ENCODE measurements at places on chromosomes 12 and 14.

- DNase-seq: no peak
These were observed 5.5 kb downstream of the NKX2-1 start for GRCh38 chr14:36514278-36515104.

GRCh38 chr14:72892879-72893635 is 844 bp downstream of the DPF3 start:
- no peak for DNase-seq

DNA sequence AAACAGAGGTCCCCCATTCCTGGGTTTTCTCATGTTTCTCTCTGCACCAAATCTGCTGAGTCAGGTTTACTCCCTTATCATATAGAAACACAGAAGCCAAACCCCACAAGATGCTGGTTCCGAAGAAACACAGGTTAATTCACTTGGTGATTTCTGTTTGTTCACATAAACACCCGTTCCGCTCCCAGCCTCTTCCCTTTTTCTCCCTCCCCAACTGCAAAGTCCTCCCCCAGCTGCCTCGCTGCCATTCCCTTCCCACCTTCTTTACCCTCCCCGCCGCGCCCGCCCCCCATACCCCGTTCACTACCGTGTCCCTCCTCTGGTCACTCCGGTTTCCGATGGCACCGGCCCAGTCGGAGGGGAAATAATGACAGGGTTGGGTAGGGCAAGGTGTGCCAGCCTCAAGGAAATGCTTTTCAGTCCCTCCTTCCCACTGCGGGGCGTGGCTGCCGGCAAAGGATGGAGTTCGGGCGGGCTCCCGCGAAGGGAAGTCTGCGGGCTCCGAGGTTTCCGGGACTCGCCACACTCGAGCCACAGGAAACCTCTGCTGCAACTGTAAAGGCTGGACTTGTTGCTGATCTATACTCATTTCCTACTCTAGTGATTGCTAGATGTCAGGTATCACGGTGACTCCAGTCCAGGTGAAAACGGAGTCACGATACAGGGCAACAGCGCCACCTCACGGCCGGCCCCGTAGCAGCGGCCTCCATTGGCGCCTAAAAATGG is at the start of gene STYK1:
Gene STYK1 (minus strand): TSS at position 394 of the 726 bp plus-strand sequence. CDS start 39,434 bp downstream, outside the sequence.
- peak; percentile 31 for DNase-seq

DNA sequence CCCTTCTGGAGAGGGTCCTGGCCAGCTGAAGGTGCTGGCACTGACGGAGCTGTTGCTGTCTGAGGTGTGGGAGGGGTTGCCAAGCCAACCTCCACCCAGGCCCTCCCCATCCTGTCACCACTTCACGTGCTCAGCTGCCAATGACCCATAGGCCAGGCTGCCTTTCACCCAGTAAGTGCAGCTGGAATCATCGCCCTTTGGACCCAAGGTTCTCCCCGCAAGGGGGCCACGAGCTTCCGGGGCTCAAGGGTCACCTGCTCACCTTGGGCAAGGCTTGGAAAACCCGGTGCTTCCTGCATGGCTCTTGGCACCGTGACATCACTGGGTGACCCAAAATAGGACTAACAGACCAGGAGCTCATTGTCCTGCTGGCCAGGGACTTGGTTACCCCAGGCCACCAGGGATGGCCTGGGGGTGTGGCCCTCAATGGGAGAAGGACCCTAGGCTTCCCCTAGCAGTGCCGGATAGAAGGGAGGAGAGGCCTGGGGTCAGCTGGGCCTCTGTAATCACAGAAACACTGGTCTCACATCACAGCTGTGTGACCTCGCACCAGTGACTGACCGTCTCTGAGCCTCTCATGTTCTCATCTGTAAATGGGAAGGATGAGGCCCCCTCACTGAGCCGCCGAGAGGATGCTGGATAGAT is 51.3 kb downstream of the CCDC85C start:
- no peak for DNase-seq

GRCh38 chr14:77406718-77407117 is 16.6 kb downstream of the NOXRED1 start:
- DNase-seq: no peak

DNA sequence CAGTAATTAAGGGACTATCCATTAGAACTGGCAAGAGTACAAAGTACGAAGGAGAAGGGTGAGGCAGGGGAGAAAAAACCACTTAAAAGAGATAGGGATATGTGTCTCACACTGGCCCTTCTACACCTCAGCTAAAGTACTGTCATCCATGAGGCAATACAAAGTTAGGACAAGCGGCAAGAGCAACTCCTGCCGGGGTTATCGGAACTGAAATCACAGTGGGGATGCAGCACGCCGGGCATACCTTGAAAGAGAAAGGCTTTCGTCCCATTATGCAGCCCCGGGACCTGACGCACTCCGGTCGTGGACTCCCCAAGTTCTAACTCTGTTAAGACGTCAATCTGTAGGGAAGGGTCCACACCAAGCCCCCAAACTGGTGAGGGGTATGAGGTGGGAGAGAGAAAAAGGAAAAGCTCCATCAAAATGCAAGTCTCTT is 1.1 kb downstream of the NELL2 start:
- DNase-seq: no peak

- no peak for DNase-seq
These were observed 91.2 kb upstream of the ATXN7L3B start for GRCh38 chr12:74446466-74446865.

DNA sequence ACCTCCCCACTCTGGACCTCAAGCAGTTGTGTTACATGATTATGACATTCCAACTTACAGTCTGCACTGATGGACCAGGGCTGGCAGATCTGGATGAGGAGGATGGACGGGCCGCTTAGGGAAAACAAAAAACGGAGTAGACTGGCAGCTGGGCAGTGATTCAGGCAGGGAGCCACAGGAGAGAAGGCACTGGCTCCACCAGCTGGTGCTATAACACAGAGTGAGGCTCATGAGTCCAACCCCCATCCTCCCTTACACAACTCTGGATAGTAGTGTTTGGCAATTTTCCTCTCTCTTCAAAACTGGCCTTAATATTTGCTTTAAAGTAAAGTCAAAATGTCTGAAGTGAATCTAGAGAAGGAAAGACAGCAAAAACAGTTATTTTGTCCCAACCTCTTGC is 9.7 kb upstream of the RIC8B start:
- no peak for DNase-seq

- no peak for DNase-seq
These were observed 117.7 kb downstream of the SPTSSA start for GRCh38 chr14:34344318-34344717.

GRCh38 chr12:120936197-120936596 is 32.0 kb upstream of the SPPL3 start:
- peak; percentile 36 for DNase-seq

- DNase-seq: no peak
These were observed 9.2 kb downstream of the PCBP2 start for GRCh38 chr12:53461059-53461458.

DNA sequence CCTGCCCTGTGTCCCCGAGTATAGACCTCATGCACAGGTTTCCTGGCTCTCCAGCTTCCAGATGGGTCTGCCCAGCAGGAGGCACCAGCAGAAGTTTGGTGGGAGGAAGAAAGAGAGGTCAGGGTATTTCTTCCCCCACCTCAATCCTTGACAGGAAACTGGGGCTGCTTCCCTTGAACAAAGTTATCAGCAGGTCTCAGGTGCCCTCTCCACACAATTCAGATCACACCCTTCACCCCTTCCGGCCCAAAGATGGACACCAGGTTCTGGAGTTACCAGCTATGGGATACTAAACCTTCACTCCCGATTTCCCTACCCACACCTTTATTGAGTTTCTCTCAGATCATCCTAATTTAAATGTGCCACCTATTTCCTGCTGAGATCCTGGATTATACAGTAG is 1.2 kb downstream of the SART3 start:
- DNase-seq: no peak

DNA sequence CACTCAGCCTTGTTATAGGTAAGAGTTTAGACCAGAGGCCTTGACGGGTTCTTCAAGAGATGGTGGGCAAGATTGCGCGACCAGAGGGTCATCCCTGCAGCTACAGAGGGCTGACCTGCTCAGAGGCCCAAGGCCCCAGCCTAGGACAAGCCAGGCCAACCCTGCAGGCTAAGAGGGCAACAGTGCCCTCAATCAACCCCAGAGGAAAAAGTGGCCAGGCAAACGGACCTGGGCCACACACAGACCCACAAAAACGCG is 1.3 kb downstream of the SSH1 start:
- DNase-seq: no peak

GRCh38 chr12:43501703-43502102 is 50.3 kb downstream of the ADAMTS20 start:
- DNase-seq: no peak

GRCh38 chr14:103562179-103562428 is 353 bp downstream of the BAG5 start:
- DNase-seq: no peak

DNA sequence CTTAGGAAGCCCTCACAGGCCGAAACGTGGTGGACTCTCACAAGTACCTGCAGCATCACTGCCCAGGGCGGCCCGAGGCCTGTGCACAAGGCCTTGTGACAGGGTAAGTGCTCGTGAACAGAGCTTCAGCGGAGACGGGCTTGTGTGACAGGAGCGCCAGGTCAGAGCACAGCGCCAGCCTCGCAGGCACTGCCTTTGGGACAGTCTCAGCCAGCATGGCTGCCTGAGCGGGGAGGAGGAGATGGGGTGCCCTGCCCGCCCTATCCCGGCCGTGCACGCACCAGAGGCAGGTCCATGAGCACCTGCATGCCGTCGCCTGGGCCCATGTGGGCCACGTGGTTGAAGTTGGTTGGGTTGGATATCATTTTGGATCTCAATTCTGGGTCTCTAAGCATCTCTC is 16.9 kb downstream of the AMN start:
- DNase-seq: no peak

DNA sequence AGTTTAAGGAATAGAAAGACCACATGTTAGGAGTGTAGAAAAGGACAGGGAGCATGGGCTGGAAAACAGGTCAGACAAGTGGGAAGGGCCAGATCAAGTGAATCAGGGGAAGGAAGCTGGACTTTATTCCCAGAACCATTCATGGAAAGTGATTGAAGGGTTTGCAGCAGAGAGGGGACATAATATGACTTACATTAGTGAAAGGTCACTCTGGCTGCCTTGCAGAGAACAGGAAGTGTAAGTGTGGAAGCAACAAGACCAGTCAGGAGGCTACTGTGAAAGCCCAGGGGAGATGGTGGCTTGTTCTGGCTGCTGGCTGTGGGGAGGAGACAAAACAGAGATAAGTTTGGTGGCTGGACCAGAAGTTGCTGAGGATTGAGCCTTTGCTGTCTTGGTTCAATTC is 69.1 kb downstream of the VCPKMT start:
- DNase-seq: peak; percentile 91

DNA sequence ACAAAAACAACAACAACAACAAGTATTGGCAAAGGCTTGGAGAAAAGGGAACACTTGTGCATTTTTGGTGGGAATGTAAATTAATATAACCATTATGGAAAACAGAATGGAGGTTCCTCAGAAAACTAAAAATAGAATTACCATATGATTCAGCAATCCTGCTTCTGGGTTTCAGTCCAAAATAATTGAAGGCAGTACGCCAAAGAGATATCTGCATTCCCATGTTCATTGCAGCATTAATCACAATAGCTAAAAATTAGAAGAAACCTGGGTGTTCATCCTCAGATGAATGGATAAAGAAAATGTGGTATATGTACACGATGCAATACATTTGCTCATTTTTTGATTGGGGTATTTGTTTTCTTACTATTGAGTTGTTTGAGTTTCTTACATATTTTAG is 813.0 kb downstream of the NRXN3 start:
- peak; percentile 53 for DNase-seq

DNA sequence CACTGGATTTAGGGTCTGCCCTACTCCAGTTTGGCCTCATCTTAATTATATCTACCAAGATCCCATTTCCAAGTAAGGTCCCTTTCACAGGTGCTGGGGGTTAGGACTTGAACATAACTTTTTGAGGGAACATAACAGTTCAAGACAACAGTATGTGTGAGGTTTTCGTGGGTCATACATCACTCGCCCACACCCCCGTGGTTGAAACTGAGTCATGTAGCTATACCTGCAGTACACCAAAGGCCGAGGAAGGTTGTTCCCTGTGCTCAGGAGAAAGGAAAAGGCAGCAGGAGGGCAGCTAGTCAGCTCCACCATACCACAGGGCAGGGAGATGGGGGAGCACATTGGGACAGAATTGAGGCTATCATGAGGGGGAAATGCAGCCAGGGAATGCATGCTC is 167.0 kb downstream of the PPM1H start:
- DNase-seq: no peak

GRCh38 chr12:79959484-79959883 is 24.6 kb upstream of the PPP1R12A start:
- DNase-seq: no peak

- no peak for DNase-seq
These were observed 92.1 kb downstream of the DNAH10 start for GRCh38 chr12:123854232-123854631.

DNA sequence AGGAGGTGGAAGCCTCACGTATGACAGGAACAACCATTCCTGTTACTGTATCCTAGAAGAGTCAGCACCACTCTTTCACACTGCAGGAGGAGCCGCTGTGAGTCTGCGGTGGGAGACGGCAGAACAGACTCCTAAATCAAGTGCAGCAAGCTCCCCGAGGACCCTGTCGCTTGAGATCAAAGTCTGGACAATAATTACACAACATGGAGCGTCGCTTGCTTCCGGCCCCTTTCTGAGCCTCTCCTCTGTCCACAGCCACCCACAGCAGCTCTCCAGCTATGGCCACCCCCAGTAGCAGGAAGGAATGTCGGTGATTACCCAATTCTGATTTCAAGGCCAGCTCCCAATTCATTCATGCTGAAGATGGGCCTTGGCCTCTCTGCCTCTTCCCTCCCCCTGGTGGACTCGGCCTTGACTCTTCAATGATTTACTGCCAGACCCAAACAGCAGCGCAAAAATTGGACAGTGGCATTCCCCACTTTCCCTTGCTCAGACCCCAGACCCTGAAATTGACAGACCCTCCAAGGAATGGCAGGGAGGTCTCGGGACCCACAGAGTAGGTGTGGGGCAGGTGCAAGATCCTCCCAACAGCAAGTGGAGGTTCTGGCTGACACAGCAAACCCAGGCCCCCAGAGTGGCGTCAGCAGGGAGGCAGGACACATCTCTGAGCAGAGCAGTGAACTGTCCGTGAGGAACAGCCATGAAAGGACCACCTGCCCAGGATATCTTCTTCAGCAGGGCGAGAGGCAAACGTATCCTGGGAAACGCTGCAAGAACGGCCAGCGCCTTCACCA is 272.7 kb upstream of the DIO3 start:
- no peak for DNase-seq

- DNase-seq: no peak
These were observed 2.4 kb upstream of the MLEC start for GRCh38 chr12:120684523-120684932.

DNA sequence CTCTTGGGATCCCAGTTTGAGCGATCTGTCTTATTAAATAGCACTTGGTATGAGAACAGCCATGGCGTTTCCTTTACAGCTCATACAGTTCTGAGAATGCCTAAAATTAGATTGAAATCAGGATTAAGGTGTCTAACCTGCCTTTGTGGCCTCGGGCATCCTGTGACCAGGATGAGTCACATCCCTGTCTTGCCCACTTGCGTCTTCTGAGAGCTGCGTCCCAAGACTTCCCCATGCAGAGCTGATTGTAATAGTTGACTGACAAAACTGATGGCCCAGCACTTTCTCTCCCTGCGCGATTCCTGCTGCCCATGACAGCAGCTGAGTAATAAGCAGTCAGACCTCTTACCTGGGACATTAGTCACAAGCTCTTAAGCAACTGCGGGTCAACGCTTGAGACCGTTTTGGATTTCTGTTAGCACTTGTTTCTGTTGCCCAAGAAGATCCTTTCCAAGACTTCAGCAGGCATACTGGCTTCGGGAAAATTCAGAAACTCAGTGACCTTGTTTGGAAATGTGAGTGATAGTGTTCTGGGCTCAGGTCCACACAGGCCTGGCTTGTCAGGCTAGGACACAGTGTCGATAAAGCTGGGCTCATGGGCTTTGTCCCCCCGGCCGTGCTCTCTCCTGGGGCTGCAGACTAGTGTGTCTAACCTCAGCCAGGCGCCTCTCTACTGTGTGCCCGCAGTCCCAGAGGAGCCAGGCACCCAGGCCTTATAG is 169.9 kb upstream of the HIF1A start:
- DNase-seq: no peak

All from muscle of back (tissue), 13 donors.